ENCODE measurements at places on chromosomes 2 and 18.

GRCh38 chr2:10422251-10422650 lies 25.9 kb downstream of the ODC1 start:
- DNase-seq, result no peak

- no peak for DNase-seq
These were observed 6.5 kb downstream of the NCAPH start for GRCh38 chr2:96342085-96342484.

GRCh38 chr2:227973241-227973640 lies 101.8 kb downstream of the DAW1 start:
- no peak for DNase-seq

- DNase-seq, result no peak
These were observed 15.9 kb downstream of the GLS start for GRCh38 chr2:190896477-190896876.

DNA sequence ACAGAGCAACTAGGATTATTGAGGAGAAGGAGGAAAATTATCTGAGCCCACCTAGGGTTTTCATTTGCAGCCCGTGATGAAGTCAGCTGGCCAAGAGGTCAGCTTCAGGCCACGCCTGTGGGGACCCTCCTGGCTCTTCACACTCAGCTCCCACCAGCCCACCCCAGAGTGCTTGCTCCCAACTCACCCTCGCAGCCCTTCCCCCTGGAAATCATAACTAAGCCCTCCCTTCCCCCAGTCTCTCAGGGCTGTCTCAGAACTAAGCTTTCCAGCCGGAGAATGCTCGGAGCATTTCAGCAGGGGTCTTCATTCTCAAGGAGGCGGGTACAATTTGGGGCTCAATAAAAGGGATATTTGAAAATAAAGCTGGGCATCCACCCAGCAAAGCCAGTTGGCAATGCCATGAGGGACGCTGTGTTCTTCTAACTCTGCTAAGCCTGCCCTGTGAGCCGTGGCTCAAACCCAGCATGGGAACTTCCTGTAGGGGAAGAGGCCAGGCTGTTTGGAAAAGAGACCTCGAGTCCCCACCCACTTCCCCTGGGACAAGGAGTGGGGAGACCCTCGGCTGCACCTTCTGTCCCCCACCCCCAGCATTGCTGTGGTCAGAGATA lies 194.9 kb downstream of the CTIF start:
- no peak for DNase-seq

- DNase-seq, result peak; percentile 56
These were observed 81.0 kb downstream of the TAF4B start for GRCh38 chr18:26307161-26307773.

GRCh38 chr2:178912416-178913048 lies 105.3 kb upstream of the TTN start:
- no peak for DNase-seq

- no peak for DNase-seq
These were observed 12.7 kb downstream of the KCNF1 start for GRCh38 chr2:10924441-10924840.

GRCh38 chr2:27701676-27702075 lies 38.0 kb downstream of the SLC4A1AP start:
- no peak for DNase-seq

- no peak for DNase-seq
These were observed 100.3 kb downstream of the GREB1L start for GRCh38 chr18:21342372-21342771.

- no peak for DNase-seq
These were observed 50.6 kb upstream of the ZFP36L2 start for GRCh38 chr2:43276962-43277391.

DNA sequence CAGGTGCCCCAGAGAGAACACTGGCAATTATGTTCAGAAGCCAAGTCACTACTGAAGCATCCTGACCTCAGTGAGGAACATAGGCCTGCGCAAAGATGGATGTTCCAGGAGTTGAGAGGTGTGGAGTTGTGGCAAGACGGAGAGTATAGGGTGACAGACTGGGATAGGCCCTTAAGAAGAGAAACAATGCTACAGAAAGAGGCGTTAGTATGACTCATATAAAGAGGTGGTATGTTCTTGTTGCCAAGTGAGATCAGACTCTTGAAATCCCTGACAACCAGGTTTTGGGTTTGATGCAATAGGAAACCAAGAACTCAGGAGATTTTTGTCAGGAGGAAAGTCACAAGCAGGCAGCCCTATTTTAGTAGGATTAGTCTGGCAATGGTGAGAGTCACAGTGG lies 185.6 kb downstream of the RIT2 start:
- no peak for DNase-seq

DNA sequence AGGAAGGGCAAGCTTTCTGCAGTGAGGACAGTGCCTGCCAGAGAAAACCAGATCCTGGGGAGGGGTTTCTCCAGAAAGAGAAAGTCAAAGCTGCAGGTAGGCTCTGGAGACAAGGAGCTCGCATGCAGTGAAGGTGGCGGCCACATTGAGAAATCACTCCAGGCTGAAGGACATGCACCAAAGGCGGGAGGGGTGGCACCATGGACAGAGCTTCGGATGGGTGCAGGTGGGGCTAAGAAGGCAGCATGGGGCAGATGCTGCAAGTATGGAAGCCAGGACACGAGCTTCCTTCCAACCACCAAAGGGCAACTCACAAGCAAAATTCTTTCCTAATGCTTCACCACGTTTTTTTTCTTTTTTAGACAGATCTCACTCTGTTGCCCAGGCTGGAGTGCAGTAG lies 104.4 kb upstream of the SLC35G4 start:
- DNase-seq, result no peak

DNA sequence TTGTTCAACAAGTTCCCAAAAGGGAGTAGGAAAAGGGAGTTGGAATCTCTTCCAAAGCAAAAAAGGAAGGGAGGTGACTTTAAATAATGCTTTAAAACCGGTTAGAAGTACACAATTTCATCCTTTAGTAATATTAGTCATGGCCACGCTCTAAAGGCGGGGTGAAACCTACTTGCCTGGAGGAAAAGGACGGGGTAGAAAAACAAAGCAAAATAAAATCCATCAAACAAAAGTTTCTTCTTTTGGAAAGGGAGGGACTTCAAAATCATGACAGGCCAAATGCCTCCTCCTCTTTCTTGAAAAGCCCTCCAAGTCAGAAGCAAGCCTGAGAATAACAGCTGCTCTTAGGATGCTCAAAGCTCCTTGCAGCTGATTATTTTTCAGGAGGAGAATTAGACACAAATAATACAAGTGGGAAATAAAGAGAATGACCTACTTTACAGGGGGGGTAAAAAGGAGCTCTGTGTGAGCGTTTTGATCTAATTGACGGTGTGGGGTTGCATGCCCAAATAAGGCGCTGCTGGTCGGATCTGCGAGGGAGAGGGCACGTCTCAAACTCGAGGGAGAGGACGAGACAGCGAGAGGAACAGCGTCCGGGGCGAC lies 1.8 kb upstream of the NPAS2 start:
- DNase-seq, result no peak

DNA sequence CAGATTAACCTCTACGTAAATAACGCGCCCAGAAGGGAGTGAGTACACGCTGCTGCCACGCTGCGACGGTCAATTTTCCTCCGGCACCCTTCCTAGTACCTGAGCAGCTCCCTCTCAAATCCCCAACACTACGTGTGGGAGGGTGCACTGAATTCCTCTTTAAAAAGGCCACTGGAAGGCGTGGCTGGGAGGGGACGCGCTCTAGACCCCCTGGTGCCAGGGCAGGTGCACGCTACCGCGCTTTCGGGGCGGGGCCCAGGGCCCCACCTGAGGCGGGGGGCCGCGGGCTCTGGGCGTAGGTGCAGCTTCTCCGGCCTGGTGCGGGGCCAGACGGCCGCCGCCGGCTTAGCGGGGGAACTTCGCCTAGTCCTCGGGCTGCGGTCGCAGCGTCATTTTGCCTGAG lies 668 bp upstream of the ANKRD12 start:
- DNase-seq, result peak; percentile 76

GRCh38 chr18:11176481-11176881 lies 27.1 kb upstream of the PIEZO2 start:
- DNase-seq, result no peak
